GM23248 (cell line): ENCODE measurements at places on chromosomes 7 and 10. TPM values are rescaled to one million over a fixed set of nuclear protein-coding genes. Genes with fewer than 3 reads are reported as not detected.

JCAD gene
- total RNA-seq: 24.3 and 24.8 TPM in 2 replicates

SYNPO2L gene
- total RNA-seq: 0.11 TPM in 1 of 2 replicates, not detected in the other

COL13A1 gene
- 17.2 and 17.3 TPM in 2 replicates for total RNA-seq

MYH16 gene
- not detected in 2 replicates for total RNA-seq

CUL2 gene
- total RNA-seq: 29.7 and 35.3 TPM in 2 replicates

SPDYE9 gene
- not detected in 2 replicates for total RNA-seq

LRMDA gene
- 0.13 TPM in 1 of 2 replicates, not detected in the other for total RNA-seq

DNA sequence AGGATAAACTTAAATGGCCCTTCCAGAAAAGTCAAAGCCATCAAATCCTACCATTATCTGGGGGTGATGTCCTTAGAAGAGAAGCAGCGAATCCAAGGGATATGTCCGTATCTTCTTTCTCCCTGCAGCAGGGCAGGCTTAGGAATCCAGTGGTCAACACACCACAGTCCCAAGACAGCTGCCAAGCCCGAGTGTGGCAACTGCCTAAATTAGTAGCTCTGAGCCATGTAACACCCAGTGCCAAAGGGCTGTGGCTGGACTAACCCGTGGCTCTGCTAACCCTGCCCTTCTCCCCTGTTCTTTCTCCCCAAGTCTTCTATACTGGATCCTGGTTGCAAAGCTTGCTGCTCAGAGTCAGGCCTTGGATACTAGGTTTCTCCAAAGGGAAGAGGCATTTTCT lies 74.8 kb downstream of the CDK1 start:
- DNase-seq: peak; percentile 6
- H3K27me3 ChIP-seq: no peaks in the 10 kb centered on the region

- H3K4me1 ChIP-seq: peaks cover 15% of the 10 kb centered on the region
- no peak overlapping the region; the same call in 1 of the 2 replicates for H3K27ac ChIP-seq
- no peaks in the 10 kb centered on the region for H3K36me3 ChIP-seq
- peak; percentile 75 for DNase-seq
- H3K4me3 ChIP-seq: peak overlapping the region; percentile 97
These were observed 739 bp upstream of the CCDC186 start for GRCh38 chr10:114174695-114175188.

DNA sequence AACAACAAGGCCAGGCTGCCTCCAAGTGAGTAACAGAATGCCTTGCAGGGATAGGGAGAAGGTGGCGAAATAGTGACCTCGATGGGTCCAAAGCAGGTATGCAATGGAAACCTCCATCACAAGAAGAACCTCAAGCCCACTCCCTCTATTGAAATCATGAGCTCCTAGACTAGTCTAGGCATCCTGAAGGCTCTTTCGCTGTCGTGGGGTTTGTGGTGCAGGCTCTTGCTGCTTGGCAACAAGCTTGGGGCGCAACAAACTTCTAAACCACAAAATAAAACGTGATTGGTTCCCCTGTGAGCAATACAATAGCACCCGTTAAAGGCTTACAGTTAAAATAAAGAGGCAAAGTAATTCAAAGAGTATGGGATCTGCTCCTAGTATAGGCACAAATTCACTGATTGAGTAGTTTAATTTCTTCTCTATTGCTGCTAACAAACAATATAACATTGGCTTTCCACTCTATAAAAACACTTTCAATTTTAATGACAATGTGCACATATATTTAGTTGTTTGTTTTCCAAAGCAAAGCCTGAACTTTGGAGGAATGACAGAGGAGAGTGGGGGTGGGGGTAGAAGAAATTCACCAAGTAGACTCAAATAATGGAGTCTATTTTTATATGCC lies 64.1 kb downstream of the C10orf67 start:
- no peaks in the 10 kb centered on the region for H3K27me3 ChIP-seq
- no peaks in the 10 kb centered on the region for H3K4me1 ChIP-seq
- no peaks in the 10 kb centered on the region for H3K36me3 ChIP-seq
- no peak for DNase-seq
- H3K27ac ChIP-seq: no peak overlapping the region
- no peak overlapping the region for H3K4me3 ChIP-seq

- H3K36me3 ChIP-seq: no peaks in the 10 kb centered on the region
- no peaks in the 10 kb centered on the region for H3K4me1 ChIP-seq
- no peaks in the 10 kb centered on the region for H3K27me3 ChIP-seq
- no peak for DNase-seq
These were observed 245.6 kb downstream of the HTR7 start for GRCh38 chr10:90612276-90612675.

DNA sequence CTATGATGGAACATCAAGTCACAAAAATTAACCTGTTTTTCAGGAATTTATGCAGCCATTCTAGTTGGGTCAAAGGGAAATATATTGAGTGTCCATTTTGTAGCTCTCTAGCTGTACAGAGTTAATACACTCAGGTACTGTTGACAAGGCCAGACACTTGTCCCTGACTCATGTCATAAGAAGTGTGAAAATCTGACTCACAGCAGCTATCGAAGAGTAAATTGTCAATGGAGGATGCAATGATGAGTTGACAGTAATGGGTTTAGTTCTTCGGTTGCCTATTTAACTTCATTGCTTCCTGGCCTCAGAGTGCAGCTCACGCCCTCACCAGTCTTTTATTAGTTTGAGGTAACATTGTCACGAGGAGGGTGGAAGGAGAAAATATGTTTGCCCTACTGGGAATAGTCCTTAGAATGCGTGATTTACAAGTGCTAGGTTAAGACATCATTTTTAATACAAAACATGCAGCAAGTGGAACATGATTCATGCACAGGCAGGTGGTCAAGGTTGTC lies 255.1 kb downstream of the XPNPEP1 start:
- H3K27ac ChIP-seq: no peak overlapping the region
- no peaks in the 10 kb centered on the region for H3K36me3 ChIP-seq
- no peak for DNase-seq
- H3K4me3 ChIP-seq: no peak overlapping the region

DNA sequence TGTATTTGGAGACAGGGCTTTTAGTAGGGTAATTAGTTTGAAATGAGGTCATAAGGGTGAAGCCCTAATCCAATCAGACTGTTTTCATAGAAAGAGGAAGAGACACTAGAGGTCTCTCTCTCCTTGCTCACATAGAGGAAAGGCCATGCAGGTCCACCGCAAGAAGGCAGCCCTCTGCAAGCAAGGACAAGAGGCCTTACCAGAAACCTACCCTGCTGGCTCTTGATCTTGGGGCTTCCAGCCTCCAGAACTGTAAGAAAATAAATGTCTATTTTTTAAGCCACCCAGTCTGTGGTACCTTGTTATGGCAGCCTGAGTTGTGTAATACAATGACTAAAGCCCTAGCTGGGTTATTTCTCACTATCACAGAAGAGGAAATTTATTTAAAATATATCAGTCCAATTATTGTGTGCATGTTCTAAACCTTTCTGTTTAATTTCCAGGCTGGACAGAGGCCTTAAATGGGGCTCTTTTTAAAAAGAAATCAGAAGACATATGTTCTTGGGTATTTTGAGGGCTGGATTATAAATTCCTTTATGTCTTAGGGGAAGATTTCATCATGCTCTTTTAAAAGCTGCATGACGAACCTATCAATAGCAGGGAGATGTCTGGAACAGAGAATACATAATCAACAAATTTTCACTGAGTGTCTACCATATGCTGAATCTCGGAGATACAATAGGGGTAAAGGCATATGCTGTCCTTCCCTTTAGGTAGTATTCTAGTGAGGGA lies 12.9 kb upstream of the TMEM26 start:
- H3K27ac ChIP-seq: no peak overlapping the region
- peaks cover 37% of the 10 kb centered on the region for H3K4me1 ChIP-seq
- DNase-seq: peak; percentile 62
- H3K4me3 ChIP-seq: no peak overlapping the region
- no peaks in the 10 kb centered on the region for H3K27me3 ChIP-seq

- H3K27ac ChIP-seq: no peak overlapping the region
- no peaks in the 10 kb centered on the region; the same call in 1 of the 2 replicates for H3K27me3 ChIP-seq
- DNase-seq: peak; percentile 40
These were observed 30.8 kb downstream of the SLC16A9 start for GRCh38 chr10:59678884-59679301.

GRCh38 chr10:28939281-28940157 lies 262.2 kb downstream of the BAMBI start:
- H3K27me3 ChIP-seq: 0 out of 2 replicates have a peak, but pooled peaks cover 5% of the 10 kb centered on the region
- H3K27ac ChIP-seq: no peak overlapping the region
- H3K4me3 ChIP-seq: no peak overlapping the region
- peak; percentile 33 for DNase-seq

DNA sequence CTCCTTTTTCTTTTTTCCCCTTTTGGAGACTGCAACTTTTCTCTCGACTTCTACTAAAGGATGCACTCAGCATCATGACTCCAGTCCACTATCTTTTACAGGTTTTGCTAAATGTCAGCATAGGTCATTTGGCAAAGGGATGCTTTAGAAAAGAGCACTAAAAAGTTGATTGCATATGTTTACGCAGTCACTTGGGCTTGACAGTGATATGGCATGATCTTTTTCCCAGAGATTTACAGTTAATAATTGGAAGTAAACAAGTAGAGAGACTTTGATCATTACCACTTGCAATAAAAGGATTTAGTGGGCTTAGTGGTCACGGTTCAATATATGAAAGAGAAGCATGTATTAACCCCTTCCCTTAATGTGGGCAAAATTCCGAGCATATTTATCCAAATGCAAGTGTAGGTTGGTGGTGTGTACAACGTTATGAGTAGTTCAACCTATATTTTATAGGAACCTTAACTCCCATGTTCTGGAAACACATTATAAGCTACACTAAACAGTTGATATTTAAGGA lies 1.8 kb downstream of the BMI1 start:
- 0 out of 2 replicates have a peak, but pooled peaks cover 5% of the 10 kb centered on the region for H3K27me3 ChIP-seq
- H3K4me3 ChIP-seq: peak overlapping the region; percentile 90
- no peak overlapping the region for H3K27ac ChIP-seq
- H3K4me1 ChIP-seq: peaks cover 47% of the 10 kb centered on the region
- no peak for DNase-seq

- H3K4me3 ChIP-seq: peak overlapping the region; percentile 17; the same call in 1 of the 2 replicates
- no peaks in the 10 kb centered on the region for H3K27me3 ChIP-seq
- peaks cover 44% of the 10 kb centered on the region for H3K4me1 ChIP-seq
- no peaks in the 10 kb centered on the region for H3K36me3 ChIP-seq
These were observed 15.3 kb upstream of the AKR1C1 start for GRCh38 chr10:4947635-4948596.

GRCh38 chr10:132803416-132804210 lies 17.7 kb upstream of the NKX6-2 start:
- no peaks in the 10 kb centered on the region for H3K36me3 ChIP-seq
- no peak overlapping the region for H3K4me3 ChIP-seq
- DNase-seq: no peak
- no peak overlapping the region for H3K27ac ChIP-seq

DNA sequence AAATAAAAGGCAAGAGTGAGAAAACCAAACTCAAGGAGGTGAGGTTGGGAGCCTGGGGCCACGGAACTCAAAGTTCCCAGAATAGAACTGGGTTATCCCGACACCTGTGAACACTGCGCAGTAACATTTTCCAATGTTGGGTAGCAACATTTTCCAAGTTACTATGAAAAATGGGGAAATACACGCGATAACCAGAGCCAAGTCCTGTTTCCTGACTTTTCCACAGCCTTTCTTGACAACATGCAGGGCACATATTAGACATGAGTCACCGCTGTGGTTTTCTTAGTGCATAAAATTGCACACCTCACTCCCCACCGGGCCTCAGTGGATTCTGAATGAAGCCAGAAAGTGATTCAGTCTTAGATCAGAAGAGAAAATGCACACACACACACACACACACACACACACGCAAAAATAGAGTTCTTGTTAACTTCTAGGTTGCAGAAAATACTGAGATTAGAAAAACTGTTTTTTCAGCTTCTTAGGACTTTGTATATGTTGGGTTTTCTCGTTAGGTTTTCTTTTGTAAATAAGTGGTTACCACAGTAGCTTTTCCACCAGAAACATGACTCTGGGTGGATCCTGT lies 70.0 kb downstream of the CAMK1D start:
- H3K4me1 ChIP-seq: peaks cover 13% of the 10 kb centered on the region
- H3K4me3 ChIP-seq: no peak overlapping the region
- no peaks in the 10 kb centered on the region for H3K36me3 ChIP-seq
- H3K27me3 ChIP-seq: peaks cover 32% of the 10 kb centered on the region

GRCh38 chr7:87510411-87510875 lies 35.0 kb upstream of the ABCB4 start:
- H3K4me1 ChIP-seq: no peaks in the 10 kb centered on the region
- no peak overlapping the region for H3K27ac ChIP-seq
- no peaks in the 10 kb centered on the region for H3K27me3 ChIP-seq
- no peaks in the 10 kb centered on the region for H3K36me3 ChIP-seq
- H3K4me3 ChIP-seq: no peak overlapping the region

DNA sequence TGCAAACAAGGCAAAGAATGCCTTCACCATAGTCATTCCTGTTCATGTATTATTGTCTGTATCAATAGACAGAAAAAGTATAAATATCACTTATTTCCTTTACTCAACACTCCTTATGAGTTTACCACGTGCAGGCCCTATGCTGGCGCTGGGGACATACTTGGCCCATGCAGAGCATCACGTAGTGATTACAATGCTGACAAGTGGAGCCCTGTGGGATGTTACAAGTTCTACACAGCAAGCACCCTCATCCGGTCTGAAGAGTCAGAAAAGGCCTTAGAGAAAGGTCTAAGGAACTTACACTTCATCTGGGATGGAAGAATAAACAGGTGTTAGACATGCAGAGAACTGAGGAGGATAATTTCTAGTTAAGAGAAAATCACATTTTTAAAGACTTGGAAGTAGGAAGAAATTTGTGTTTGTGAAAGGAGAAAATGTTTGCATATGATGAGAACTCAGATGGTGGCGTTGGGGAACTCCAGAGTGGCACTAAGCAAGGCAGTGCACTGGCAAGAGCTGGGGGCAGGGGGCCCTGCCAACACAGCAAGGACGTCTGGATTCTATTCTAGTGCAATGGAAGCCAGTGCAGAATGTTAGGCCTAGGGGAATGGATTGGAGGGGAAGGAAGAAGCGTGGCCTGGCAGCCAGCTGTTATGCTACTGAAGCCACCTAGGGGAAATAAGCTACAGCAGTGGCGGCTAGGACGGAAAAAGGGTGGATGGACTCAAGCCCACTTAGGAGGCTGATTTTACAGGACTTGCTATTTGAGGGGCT lies 116.2 kb downstream of the ELMO1 start:
- H3K4me1 ChIP-seq: no peaks in the 10 kb centered on the region
- no peak overlapping the region for H3K27ac ChIP-seq
- H3K27me3 ChIP-seq: no peaks in the 10 kb centered on the region
- H3K36me3 ChIP-seq: no peaks in the 10 kb centered on the region
- H3K4me3 ChIP-seq: no peak overlapping the region

- no peak overlapping the region for H3K4me3 ChIP-seq
- DNase-seq: no peak
- no peaks in the 10 kb centered on the region for H3K27me3 ChIP-seq
- no peaks in the 10 kb centered on the region for H3K36me3 ChIP-seq
- peaks cover 11% of the 10 kb centered on the region for H3K4me1 ChIP-seq
These were observed 77.6 kb downstream of the ETV1 start for GRCh38 chr7:13911909-13912308.
